HuH-7 (cell line): ENCODE measurements at places on chromosomes 2 and 18.

DNA sequence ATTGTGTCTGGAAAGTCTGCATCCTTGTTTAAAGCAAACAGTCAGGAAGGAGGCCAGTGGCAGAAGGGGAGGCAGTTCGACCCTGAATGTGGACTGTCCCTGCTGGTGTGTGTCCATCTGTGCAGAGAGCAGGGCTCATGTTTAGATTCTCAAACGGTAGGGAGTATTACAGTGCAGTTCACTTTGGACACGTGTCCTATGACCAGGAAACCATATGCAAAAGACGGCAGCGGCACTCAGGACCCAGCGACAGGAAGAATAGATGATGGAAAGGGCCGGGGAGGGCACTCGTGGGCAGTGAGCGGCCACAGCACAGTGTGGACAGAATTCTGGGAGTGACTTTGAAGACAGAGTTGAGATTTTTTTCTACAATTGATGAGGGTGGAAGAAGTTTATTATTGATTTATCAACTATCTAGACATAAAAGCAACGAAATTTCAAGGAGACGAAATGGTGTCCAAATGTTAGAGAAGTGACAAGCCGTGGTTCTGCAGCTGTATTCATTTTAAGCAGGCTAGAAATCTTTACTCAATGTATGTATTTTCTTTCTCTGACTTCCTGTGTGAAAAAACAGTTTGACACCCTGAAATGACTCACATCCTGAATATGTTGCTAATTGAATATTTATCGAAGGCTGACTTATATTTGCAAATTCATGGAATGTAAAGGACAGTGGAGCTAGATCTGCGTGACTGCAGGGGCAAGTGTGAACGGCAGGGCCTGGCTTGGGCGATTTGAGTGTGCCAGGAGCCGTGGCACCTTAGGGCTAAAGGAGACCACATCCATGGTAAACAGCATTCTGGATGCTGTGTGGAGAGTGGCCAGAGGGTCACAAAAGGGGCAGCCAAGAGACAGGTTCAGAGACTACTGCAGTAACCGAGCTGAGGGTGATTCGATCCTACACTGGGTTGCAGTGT is 214.2 kb downstream of the PTGR3 start:
- no peak for DNase-seq

DNA sequence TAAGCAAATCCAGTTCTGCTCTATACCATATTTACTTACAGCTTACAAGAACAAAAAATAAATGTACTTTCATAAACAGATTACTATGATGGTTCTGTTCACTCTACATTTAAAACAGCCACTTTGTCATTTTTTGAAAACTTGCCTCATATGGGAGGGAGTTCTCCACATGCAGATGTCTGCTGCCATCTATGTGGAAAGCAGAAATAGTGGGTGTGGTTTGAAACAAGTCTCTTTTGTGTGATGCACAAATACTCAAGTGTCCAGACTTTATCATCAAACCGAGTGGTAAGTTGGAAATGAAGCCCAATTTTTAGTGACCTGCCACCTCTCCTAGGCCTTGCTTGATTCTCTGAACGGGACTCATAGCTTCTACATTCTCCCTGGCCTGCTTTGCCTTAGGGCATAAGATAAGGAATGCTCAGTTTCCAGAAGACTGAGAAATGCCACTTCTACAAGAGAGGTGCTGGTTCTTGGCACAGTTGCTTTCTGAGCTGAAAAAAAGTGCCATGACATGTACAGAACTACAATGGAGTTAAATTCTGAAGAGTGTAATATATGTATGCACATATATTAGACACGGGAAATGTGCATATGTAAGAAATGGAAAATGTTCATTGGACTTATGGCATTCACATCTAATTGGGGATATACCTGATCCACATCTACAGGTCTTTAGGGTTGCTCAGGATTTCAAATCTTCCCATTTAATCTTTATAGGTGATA is 221.0 kb downstream of the SLC8A1 start:
- DNase-seq = no peak

DNA sequence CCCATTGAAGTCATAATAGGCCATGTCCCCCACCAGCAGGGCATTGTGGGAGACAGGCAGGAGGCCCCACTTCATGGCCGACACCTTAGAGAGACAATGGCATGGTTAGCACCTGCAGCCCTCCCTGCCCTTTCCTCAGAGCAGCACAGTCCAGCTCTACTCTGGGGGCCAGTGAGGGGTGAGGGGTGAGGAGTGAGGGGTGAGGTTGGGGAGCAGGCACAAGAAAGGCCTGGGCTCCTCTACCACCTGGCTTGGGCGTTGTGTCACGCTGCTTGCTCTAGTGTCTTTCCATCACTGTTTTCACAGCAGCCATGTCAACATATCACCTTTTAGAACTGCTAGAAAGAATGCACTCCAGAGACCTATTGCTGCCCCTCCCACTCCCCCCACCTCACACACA is 77.2 kb downstream of the ADD2 start:
- DNase-seq = no peak

- no peak for DNase-seq
These were observed 69.3 kb upstream of the TMEM200C start for GRCh38 chr18:5964596-5964995.

- no peak for DNase-seq
These were observed 359.9 kb upstream of the HNRNPA3 start for GRCh38 chr2:176852667-176853066.

- no peak for DNase-seq
These were observed 532.0 kb upstream of the POU3F3 start for GRCh38 chr2:104321796-104322349.

GRCh38 chr2:20483194-20483895 is 36.5 kb downstream of the RHOB start:
- DNase-seq = no peak

- DNase-seq = no peak
These were observed 114.4 kb upstream of the CHRNA1 start for GRCh38 chr2:174878537-174879147.

- no peak for DNase-seq
These were observed 2031.3 kb upstream of the CELF4 start for GRCh38 chr18:39596891-39597290.

- DNase-seq = no peak
These were observed 35.2 kb downstream of the C1QL2 start for GRCh38 chr2:119123389-119123788.

DNA sequence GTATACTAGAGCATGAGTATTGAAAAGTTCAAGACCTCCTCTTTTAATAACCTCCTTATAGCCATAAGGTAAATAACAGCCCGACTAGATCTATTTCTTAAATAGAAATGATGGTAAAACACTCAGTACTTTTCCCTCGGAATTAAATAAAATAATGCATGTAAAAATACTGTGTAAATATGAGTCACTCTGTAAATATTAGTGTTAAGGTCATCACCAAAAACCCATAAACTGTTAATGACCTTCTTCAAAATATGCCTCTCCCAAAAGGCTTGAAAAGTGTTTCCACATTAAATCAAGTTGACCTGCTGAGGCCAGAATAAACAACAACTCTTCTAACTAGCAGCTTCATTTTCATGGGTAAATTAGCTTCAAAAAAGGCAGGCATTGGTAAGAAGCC is 25.3 kb upstream of the BZW1 start:
- no peak for DNase-seq

DNA sequence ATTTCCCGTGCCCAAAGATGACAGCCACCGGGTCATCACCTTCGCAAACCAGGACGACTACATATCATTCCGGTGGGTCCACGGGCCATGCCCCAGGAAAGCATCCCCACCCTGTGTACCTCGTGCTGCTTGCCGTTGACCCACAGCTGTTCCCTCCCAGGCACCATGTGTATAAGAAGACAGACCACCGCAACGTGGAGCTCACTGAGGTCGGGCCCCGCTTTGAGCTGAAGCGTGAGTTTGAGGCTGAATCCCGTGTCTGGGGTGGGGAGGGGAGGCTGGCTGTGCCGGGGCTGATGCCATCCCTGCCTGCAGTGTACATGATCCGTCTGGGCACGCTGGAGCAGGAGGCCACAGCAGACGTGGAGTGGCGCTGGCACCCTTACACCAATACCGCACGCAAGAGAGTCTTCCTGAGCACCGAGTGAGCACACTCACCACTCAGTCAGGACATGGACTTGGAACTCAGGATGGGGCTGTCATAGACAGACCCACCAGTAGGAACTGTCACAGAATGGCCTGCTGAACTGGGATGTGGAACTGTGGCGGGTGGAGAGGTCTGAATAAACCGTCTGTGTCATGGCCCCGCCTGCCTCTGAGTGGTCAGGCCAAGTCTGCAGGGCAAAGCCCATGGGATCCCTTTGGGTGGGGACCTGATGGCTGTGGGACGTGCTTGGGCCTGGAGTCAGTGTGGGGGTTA is 3.5 kb downstream of the IMP4 start:
- no peak for DNase-seq
